ENCODE measurements at places on chromosomes 11 and 22.
A peak's percentile ranks its signal among the peaks of the same experiment; 100 is the strongest.

DNA sequence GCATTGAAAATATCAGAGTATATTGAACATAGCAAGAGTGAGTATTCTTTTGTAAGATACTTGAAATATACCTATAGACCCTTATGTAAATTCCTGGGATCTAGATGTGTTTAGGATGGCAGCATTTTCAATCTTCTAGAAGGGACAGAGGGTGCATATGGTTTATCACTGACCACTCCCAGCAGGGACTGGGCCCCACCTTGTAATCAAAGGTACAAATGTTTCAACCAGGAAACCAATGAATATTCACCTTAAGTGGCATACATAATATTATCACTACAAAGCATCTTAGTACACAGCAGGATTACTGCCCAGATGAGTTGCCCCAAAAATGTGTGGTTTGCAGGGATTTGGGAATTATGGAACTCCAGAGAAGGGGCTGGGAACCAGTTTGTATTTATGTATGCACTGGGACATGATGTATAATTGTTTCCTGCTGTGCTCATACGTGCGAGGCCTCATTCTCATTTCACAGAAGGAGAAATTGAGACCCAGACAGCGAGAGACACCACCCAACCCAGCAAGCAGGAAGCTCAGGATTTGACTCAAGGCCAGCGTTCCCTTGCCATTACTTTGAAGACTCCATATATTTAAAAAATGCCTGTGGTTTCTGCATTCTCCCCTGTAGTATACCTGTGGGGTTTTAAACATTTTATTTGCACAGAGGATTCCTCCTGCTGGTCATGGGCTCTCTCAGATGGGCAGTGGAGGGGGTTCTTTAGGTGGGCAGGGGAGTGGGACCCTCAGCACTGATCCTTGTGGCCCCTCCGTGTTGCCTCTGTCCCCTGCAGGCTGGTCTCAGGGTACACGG, 5.2 kb downstream of the APOL4 start:
- DNase-seq = no peak

- no peak for DNase-seq
Measured at GRCh38 chr11:79119491-79120284, 321.1 kb downstream of the TENM4 start.

DNA sequence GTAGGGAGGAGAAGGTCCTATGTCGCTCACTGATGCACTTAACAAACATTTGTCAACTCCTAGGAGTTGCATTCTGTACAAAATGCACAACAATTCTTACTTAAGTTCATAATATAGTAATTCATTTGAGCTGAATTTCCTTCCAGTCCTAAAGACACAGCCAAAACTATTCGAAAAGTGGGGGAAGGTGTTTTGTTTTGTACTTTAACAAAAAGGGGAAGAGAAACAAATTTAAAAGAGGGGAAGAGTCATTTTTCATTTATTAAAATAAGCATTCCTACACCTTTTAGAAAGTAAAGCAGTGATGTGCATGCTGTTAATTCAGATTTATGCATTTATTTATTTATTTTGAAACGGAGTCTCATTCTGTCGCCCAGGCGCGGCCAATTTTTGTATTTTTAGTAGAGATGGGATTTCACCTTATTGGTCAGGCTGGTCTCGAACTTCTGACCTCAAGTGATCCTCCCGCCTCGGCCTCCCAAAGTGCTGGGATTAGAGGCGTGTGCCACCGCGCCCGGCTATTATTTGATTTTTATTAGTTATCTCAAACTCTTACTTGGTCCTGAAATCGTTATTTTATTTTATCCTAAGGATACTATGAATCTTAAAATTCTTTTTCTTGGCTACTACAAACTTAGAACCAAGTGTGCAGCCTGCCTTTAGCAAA, 1.1 kb upstream of the FANCF start:
- no peak for DNase-seq

DNA sequence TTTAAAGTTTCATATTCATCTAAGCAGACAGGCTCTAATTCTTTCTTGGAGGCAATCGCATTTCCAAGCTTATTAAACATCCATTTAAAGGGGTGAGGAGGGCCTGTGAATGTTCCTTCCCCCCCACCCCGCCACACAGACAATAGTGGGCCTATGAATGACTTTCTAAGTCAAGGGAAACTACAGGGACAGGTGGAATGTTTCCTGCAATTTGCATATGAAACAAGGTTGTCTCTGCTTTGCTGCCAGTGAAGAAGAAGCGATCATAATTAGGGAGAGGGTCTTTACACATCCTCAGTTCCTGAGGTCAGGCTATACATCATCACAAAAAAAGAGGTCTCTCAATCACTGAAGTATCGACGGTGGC, 127.9 kb upstream of the OPCML start:
- no peak for DNase-seq

DNA sequence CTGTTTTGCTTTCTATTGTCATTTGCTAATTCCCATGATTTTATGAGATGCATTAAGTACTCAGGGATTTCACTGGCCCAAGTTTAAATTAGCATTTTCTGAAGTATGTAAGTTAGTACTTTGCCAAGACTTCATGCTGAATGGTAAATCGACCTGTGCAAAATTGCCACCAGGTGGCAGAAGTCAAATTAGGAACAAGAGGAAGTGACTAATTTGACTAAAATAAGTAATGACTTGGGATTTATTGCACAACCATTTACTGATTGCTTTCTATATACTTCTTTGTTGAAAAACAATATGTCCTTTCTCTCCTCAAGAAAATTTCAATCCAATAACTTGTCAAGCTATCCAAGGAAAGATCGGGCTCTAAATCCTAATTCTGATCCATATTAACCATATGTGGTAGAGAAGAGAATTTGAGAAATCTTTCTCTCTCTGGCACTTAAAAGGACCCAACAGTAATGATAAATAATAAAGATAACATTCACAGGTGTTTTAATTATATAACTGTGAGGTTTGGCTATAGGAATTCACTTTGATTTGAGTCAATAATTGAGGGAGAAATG, 253.7 kb upstream of the CHORDC1 start:
- peak; percentile 21 for DNase-seq

DNA sequence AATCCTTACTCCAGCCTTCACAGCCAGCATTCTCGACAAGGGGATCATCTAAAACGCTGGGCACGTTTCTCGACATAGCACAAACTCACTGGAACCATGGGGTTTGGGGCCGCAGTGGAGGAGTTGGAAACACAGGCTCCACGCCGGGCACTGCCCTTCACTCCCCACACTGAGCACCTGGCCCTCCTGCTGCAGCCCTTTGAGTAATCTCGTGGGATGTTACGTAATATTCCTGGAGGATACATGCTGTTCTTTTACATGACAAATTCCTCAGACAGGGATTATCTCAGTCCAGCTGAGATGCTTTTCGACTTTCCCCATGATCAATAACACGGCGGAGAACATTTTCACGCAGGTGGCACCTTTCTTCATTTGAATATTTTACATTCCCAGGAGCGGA, 408.0 kb downstream of the SHANK2 start:
- no peak for DNase-seq

DNA sequence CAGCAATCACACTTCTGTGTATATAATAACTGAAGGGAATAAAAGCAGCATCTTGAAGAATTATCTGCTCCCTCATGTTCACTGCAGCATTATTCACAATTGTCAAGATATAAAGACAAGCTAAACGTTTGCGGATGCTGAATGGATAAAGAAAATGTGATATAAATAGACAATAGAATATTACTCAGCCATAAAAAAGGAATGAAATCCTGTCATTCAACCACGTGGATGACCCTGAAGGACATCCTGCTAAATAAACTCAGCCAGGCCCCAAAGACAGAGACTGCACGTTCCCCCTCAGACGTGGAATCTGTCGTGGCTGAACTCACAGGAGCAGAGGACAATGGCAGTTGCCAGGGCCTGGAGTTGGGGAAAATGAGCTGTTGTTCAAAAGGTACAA, 9.6 kb downstream of the ZNF195 start:
- DNase-seq = no peak

DNA sequence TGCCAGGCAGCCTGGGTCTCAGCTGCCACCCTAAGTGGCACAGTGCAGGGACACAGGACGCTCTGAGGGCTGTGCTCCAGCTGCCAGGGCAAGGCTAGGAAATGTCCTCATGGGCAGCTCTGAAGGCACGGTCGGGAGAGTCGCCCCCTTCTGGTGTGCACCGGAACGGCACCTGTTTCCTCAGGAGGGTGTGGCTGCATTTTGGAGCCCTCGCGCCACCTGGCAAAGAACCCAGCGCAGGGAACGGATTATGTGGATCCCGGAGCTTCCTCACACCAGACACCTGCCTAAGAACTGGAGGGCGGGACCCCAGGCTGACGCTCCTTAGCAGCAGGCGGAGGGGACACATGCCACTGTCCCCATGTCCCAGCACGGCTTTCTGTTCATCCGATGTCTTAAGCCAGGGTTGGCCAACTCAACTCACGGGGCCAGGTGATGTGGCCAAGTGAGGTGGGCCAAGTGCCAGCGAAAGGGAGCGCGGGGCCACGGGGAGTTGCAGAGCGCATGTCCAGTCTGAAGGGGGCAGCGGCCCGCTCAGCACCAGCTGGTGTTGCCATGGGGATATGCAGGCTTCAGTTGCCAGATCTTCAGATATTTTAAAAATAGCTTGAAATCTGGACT, 5.1 kb upstream of the SLC22A8 start:
- DNase-seq = no peak

- DNase-seq = no peak
Measured at GRCh38 chr11:2574043-2574552, 125.7 kb downstream of the KCNQ1OT1 start.

DNA sequence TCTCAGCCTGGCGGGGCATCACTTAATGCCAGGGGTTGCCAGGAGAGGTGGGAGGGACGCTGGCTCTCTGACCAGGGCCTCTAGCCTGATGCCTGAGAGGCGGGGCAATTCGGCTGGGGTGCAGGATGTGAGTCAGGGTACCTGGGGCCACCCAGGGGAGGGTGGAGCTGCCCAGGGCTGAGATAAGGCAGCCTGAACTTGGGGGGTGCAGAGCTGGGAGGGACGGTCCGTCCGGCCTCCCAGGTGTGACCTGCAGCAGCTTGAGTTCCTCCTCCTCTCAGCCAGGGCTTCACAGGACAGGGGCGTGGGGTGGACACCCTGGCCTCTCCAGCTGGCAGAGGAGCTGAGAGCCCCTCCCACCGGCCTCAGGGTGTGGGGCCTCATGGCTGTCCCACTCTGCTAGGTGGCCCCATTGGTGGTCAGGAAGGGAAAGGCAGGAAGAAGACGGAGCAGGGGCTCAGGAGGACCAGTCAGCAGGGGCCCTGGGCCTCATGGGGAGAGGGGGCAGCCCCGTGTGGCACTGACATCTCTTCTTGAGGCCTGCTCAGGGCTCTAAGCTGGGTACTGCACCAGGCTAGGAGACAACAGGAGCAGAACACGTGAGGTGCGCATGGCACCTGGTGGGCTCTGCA, 942 bp upstream of the RPS6KA4 start:
- no peak for DNase-seq

DNA sequence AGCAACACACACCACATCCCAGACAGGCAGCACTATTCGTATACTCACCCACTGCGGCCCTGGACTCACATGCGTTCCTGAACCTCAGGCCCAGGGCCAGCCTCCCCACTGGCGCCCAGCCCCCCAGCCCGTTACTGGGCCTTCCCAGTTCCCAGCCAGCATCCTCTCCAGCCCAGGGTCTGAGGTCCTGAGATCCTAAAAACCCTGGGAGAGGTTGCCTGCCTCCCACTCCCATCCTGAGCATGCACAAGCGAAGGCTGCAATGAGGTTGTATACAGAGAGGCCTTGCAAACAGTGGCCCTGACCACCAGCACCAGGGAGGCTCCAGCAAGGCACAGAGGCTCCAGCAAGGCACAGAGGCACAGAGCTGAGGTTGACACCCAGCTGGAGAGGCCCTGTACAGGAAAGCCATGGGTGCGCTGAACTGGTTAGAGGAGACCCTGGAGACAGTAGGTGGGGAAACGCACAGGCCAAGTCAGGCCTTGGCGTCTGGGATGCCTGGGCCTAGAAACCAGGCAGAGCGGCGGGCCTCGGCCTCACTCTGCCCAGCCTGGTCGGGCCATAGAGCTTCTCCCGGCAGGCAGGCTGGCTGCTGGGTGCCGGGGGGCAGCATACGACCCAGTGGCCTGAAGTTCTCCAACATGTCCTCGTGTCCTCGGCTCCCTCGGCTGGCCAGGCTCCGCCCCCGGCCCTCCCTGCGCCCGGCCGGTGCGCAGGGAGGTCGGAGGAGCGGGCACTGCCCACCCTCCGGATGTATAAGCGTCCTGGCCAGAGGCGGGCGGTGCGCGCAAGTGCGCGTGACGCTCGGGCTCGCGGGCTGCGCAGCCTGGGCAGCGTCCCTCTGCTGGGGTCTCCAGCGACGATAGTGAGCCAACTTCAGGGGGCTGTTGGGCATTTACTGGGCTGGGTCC, 2.3 kb upstream of the TBX1 start:
- DNase-seq = no peak

GRCh38 chr11:134097166-134097565, 28.3 kb downstream of the JAM3 start:
- DNase-seq = no peak

DNA sequence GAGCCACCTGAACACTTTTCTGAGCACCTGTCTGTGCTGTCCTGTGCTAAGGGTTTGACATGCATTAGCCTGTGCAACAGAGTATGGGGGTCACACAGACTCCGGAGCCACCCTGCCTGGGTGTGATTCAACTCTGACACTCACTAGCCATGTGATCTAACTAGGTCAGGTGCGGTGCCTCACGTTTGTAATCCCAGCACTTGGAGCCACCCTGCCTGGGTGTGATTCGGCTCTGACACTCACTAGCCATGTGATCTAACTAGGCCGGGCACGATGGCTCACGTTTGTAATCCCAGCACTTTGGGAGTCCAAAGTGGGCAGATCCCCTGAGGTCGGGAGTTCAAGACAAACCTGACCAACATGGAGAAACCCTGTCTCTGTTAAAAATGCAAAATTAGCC, 11.4 kb downstream of the UBE2L6 start:
- DNase-seq = no peak

DNA sequence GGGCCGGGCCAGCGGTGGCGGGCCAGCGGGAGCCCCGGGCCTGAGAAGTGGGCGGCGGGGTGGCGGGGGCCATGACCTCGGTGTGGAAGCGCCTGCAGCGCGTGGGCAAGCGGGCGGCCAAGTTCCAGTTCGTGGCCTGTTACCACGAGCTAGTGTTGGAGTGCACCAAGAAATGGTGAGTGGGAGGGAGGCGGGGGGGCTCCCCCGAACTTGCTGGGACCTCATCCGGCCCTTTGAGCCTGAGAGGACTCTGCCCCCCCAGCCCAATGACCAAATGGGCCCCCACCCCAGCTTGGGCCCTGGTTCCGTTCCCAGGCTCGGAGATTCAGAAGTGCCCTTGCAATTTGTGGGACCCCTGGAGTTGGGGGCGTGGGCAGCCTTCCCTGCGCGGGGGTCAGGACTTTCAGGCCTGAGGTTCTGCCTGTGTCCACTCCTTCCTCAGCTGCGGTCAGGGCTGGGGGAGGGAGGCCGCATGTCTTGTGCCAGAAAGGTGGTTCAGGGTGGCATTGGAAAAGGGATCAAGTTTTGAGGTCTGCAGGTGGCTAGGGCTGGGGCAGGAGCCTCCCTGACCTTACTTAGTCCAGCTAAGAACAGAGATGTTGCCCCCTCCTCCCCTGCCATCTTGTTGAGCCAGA, 496 bp downstream of the EHBP1L1 start:
- no peak for DNase-seq

DNA sequence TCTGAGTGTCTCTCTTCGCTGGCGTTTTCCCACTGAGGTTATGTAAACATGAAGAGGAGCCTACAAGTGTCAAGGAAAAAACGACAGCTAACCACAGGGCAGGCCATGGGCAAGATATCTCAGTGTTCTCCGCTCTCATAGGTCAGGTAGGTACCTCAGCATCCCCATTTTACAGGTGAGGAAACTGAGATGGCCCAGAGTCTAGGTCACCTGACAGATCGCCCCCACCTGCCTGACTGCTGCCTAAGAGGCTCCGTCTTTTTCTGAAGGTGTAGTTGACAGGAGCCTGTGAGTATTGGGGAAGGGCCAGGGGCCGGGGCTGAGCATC, 847 bp upstream of the NDUFA6 start:
- DNase-seq = no peak

Data from fibroblast of pulmonary artery (primary cell).